Kasumi-1 (cell line): ENCODE measurements at places on chromosomes 6 and 20.

DNA sequence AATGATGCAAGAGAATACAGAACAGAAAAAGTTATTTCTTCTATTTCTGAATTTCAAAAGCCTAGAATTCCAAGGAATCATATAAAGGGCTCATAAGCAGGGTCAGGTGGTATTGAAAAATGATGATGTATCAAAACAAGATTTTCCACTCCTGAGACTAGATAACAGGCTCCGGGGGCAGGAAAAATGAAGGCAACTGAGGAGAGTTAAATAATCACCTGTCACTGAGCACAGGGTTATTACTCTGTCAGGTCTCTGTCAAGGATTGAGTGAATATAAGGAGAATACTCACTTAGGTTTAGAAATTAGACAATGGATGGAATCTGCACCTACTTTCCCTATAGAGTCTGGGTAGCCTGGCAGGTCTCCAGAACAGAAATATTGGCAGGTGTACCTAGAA lies 76.1 kb upstream of the KHDRBS2 start:
- no peak for DNase-seq

DNA sequence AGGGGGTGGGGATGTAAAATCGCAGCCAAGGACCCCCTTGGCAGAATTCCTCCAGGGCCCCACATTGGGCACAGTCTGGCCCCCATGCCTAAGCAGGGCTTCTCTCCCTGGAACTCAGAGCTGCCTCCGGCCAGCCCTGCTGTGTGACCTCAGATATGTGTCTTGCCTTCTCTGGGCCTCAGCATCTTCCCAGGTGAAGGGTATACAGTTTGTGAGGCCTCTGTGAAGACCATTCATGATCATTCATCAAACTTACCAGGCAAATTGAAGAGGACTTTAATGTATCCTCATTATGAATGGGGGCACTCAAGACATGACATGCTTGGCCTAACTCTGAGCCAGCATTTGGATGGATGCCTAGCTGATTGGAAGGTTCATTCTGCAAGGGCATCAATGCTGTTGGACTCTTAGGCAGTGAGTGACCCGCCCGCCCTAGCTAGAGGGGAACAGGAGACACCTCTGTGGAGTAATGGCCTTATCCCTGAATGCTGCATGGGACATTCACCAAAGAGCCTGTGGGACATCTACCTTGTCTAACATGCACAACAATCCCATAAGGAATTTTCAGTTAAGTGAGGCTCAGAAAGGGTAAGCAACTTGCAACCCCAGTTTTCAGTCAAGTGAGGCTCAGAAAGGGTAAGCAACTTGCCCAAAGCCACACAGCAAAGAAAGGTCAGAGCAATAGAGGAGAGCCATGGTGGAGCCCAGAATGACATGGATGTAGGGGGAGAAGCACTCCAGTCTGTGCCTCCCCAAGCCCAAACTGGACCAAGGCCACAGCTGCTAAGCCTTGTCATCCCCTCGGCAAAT lies 535 bp downstream of the CCN5 start:
- DNase-seq: no peak

DNA sequence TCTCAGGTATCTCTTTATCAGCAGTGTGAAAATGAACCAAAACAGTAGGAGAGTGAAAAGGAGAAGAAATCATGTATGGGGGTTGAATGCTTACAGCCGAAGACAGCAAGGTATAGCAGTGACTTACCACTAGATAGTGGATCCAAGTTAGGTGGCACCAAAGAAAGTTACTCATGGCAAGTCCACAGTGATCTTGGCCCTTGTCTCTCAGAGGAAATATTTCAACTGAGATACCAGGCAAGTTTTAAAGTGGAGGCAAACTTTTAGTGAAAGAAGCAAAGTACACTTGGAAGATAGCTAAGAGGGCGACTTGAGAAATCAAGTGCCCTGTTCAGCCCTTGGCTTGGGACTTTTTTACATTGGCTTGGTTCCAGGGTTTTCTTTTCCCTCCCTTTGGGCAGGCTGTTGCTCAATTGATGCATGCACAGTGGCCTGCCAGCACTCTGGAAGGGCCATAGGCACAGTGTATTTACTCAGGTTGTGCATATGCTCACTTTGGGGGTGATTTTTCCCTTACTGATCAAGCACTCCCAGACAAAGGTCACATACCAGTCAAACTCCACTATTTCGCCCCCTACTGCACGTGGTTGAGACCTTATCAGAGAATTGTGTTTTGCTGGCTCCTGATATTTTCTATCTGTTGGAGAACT lies 329.5 kb upstream of the KHDRBS2 start:
- no peak for DNase-seq

- DNase-seq: peak; percentile 39
Measured at GRCh38 chr20:17875106-17875980, 93.3 kb downstream of the SNX5 start.

GRCh38 chr6:31871046-31871659 lies 7.6 kb downstream of the SLC44A4 start:
- DNase-seq: no peak

GRCh38 chr6:70738028-70738427 lies 70.3 kb downstream of the SMAP1 start:
- no peak for DNase-seq

DNA sequence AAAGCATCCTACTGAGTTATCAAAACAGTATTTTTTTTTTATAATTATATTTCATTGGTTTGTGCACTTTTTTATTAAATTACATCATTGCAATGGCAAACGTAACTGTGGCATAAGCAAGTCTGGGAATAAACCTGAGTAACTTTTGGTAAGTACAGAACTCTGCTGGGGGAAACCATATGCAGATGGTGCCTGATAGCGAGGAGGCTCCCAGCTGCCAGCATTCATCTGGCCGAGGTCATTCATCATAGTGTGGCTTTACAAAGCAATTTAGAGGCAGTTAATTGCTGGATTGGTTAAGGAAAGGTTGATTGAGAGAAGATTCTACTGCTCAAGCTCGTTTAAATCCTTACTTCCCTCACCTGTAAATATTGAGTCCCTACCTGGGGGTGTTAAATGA lies 52.6 kb downstream of the HECA start:
- DNase-seq: no peak

GRCh38 chr6:28537065-28537464 lies 11.4 kb downstream of the GPX5 start:
- no peak for DNase-seq

DNA sequence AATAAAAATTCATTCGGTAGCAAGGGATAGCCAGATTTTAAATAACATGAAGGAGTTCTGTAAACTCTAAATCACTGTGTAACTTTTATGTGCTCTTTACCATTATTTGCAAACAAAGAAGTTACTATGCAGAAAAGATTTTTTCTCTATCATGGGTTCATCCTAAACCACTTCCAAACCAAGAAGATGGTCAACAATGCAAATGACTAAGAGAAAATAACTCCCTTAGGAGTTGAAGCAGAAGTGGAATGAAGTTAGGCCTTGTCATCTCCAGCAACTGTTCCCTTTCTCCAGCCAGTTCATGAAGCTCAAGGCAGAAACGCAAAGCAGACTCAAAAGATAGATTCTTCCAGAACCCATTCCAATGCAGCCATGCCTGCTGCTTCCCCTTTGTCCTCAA lies 66.0 kb downstream of the MBOAT1 start:
- no peak for DNase-seq

- DNase-seq: no peak
Measured at GRCh38 chr6:25435416-25435985, 156.3 kb downstream of the CARMIL1 start.

GRCh38 chr6:114172576-114173260 lies 170.1 kb downstream of the HS3ST5 start:
- no peak for DNase-seq

GRCh38 chr6:150705392-150705791 lies 105.7 kb downstream of the PLEKHG1 start:
- no peak for DNase-seq

GRCh38 chr6:112332274-112332673 lies 14.9 kb upstream of the RFPL4B start:
- no peak for DNase-seq

GRCh38 chr6:4660377-4661321 lies 115.6 kb upstream of the CDYL start:
- no peak for DNase-seq

GRCh38 chr20:18004384-18005031 lies 35.7 kb downstream of the MGME1 start:
- no peak for DNase-seq

GRCh38 chr20:62816884-62817873 lies at the start of gene COL9A3:
COL9A3 (plus strand) TSS chr20:62817050; CDS start chr20:62817065, 15 bp downstream.
- no peak for DNase-seq

GRCh38 chr6:148085631-148086331 lies 256.9 kb upstream of the SASH1 start:
- DNase-seq: no peak

DNA sequence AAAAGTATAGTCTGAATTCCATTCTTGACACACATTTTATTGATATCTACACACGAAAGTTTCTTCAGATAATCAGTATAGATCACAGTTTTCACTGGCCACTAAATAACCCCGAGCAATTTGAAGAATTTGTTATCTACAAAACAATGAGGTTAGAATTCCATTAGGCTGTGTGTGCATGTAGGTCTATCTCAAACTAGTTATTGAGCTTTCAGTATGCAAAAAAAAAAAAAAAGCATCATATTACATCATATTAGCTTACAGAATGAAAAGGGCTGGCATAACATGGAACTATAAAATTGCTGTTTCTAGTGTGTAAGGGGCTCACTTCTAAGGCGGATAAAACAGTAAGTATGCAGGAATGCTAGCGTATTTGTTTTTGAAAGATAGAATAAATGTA lies 59.5 kb upstream of the ADGRG6 start:
- DNase-seq: no peak

- peak; percentile 4 for DNase-seq
Measured at GRCh38 chr20:51532577-51533191, 9.8 kb downstream of the NFATC2 start.

- no peak for DNase-seq
Measured at GRCh38 chr20:18288749-18289267, 481 bp downstream of the ZNF133 start.

DNA sequence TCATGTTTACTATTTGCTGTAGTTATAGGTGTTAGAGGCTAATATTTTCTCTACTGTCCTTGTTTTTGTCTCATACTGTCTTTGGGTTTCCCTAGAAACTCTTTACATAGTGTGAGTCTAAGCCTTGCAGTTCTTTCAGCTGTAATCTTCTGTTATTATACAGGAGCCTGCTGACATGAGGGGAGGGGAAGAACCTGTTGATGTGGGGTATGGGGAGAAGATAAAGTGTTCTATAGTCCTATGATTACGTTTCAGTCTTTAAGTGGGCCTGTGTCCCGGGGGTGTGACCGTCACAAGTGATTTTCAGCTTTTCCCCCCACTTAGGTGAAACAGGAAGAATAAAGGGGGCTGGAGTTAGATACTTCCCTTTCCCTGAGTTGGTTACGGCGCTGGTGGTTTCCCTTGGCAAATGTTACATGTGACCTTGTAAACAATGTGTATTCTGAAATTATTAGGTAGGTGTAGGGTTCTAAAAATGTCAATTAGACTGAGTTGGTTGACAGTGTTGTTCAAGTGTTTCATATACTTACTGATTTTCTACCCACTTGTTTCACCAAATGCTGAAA lies 41.3 kb downstream of the REV3L start:
- DNase-seq: peak; percentile 66

GRCh38 chr6:30568245-30568644 lies 3.0 kb upstream of the ABCF1 start:
- no peak for DNase-seq

DNA sequence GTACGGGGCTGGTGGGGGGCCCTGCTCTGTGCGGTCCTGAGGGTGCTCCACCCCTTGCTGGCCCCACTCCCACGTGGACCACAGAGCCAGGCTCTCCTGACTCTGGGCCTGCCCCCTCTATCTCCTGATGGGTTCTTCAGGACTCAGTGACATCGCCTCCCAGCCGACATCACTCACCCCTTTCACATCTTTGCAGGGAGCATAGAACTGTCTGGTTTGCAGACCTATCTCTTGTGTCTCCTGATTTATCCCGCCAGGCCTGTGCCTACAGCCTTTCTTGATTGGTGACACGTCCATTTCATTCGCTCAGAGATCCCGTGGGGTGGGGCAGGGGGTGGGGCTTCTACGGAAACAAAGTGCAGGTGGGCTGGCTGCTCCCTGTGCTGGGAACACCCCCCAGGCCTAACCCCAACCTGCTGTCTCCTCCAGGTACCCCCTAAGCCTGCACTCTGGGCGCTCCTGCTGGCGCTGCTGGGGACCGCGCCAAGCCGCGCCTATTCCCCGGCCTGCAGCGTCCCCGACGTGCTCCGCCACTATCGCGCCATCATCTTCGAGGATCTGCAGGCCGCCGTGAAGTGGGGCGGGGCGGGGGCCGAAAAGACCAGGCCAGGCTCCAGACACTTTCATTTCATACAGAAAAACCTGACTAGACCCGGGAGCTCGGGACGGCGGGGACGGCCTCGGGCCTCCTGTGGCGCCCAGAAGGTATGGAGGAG lies 1.7 kb downstream of the C20orf204 start:
- no peak for DNase-seq

DNA sequence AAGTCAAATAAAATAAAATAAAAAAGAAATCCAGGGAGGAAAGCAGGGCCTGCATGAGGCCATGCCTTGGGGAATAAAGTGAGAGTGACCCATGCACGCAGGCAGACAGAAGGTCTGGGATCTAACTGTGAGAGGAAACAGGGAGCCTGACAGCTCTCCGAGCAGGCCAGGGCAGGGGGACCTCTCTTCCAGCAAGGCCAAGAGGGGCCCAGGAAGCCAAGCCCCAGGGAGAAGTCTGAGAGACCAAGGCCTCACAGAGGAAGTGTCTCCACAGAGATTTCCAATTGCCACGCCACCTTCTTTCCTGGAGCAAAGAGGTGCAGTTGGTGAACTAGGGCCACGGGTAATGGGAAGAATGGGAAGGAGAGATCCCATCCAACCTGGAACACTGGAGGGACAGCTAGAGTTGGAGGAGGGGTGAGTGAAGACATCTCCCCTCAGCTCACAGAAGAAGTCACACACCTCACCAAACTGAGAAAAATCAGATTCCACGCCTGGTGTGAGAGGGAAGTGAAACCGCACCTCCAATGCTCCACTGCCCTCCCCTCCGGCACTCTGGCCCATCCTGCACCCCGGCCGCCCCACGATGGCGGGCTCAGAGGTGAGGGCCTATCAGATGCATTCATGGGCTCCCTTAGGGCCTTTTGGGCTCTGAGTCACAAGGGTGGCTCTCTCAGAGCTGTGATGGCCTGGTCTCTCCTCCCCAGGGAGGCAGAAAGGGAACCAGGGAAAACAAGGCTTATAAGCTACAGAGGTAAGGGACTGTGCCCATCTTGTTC lies 25.1 kb upstream of the TAF8 start:
- no peak for DNase-seq

- no peak for DNase-seq
Measured at GRCh38 chr6:29486577-29486976, 1.2 kb downstream of the MAS1L start.

DNA sequence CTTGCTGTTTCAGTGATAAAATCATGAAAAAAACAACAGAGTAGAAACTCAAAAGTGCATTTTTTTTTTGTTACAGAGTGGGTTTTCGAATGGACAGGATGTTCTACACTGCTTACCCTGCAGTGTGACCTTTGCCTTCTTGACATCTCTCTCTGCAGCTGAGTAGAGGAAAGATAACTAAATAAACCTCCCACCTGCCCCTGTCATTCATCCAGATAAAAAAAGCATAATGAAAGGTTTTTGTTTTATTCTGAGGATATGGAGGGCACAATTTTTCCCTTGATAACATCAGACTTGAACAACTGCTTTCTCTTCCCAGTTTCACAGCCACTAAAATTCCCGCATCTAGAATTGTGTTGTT lies 193.6 kb upstream of the FOXQ1 start:
- DNase-seq: no peak
